ENCODE measurements at places on chromosomes 6 and 20.

GRCh38 chr6:156017838-156018237, 562.2 kb upstream of the NOX3 start:
- no peak for DNase-seq

- no peak for DNase-seq
Measured at GRCh38 chr20:59673998-59674445, 69.7 kb downstream of the PHACTR3 start.

GRCh38 chr20:38649275-38649891, 47.8 kb downstream of the ARHGAP40 start:
- DNase-seq, result peak; percentile 59

DNA sequence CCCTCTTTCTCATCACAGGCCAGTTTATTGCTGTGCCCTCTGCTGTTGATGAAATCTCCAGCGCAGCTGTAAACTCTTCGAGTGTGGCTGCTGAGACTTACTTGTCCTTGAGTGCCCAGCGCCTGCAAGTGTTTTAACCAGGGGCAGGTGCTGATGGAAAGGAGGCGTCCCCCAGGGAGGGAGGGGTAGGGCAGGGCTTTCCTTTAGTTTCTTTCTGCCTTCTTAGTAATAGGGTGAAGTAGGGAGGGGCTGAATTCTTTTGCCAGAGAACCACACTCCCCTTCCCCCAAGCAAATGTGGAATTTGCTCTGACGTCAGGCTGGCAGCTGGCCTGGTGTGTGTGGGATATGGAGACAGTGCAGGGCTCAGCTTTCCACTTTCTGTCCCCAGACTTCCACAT, 61.2 kb downstream of the IGF2R start:
- DNase-seq, result no peak

GRCh38 chr6:170258407-170258806, 32.5 kb downstream of the DLL1 start:
- DNase-seq, result no peak

DNA sequence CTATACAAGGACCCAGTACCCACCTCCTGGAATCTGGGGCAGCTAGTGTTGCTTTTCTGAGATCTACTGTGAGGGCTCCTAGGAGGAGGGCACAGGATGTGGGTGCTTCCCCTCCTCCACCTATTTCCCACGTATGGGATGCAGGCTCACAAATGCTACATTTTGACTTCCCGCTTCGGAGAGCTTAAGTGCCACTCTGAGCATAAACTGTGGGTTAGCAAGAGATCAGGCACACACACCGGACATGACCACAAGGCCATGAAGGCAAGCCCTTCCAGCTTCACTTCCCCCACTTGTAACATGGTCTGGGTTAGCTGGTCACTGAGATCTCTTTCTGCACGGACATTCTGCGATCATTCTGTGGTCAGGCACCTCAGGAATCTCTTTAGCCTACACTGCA, 15.7 kb upstream of the TGM3 start:
- no peak for DNase-seq
